ENCODE measurements at places on chromosomes 2 and 18. TPM values are rescaled to one million over a fixed set of nuclear protein-coding genes. Genes with fewer than 3 reads are reported as not detected.

DNA sequence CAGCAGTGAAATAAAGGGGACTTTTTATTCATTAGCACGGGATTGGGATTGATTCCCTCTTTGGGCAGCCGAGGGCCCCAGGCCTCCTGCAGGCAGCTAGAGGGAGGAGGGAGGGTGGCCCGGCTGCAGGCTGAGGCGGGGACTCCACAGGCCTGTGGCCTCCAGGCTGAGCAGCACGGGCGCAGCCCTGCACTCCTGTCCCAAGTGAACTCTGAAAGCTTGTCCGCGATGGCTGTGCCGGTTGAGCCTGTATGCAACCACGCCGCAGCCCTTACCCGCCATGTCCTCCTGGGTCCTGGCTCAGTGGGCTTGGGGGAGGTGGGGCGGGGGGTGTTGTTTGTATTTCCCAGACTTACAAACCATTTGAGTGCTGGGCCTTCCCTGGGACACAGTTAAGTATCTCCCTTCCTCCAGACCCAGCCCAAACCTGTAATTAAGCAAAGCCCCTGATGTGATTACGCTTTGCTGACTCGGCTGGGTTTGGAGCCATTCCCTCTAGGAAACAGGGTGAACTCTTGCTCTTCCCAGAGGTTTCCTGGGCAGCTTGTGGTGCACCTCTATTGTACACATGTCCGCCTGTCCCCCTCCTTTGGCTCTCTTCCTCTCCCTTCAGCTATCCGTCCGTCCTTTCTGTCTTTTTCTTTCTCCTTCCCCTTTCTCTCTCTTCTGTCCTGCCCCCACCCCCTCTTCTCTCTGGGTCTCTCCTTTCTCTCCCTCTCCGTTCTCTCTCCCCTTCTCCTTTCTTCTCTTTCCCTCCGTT, 5.3 kb downstream of the GLI2 start:
- no peaks in the 10 kb centered on the region for H3K27me3 ChIP-seq
- H3K4me1 ChIP-seq, result peaks cover 75% of the 10 kb centered on the region
- peak overlapping the region; percentile 83 for H3K27ac ChIP-seq
- DNase-seq, result no peak

DNA sequence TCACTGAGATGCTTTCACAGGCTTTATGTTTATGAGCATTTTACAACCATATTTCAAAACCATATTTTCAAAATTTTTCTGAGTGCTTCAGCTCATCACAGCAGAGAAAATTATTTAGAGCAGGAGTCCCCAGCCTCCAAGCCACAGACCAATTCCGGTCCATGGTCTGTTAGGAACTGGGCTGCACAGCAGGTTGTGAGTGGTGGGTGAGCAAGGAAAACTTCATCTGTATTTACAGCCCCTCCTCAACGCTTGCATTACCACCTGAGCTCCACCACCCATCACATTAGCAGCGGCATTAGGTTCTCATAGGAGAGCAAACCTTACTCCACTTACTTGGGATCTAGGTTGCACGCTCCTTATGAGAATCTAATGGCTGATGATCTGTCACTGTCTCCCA, 165.6 kb downstream of the SEPTIN10 start:
- peaks cover 35% of the 10 kb centered on the region for H3K4me1 ChIP-seq
- H3K27ac ChIP-seq, result peak overlapping the region; percentile 92

DNA sequence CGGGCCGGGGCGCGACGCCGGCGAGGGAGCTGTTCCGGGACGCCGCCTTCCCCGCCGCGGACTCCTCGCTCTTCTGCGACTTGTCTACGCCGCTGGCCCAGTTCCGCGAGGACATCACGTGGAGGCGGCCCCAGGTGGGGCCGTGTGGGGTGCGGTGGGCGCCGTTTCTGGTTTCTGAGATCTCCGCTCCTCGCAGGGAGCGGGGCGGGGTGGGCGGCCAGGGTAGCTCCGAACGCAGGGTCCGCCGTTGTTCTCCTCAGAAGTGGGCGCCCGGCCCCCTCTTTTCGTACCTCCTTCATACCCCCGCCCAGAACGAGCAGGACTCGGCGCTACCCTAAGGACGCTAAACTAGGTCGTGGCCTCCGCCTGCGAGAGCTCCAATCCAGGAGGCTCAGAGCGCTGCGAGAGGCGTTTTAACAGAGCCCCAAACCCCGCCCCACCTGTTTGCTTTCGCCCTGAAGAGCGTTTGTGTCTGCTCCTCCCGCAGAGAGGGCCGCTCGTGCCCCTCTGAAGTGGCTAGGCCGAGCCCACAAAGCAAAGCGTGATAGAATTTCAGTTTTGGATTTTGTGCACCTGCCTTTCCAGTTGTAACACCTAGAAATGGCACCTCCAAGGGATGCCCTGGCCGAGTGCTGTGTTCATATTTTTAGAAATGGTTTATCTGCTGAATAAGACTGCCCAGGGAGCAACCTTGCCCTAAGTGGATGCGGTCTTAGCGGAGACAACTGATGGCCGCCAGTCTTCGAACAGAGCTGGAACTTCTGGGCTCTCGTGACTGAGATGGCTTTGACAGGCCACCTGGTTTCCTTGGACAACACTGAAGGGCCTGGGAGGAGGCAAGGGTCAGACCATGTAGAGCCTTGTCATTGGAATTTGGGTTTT, 626 bp downstream of the CAPN10 start:
- peaks cover 54% of the 10 kb centered on the region for H3K4me1 ChIP-seq
- peaks cover 6% of the 10 kb centered on the region for H3K27me3 ChIP-seq
- DNase-seq, result peak; percentile 5

ALPP gene
- total RNA-seq, result not detected

DNA sequence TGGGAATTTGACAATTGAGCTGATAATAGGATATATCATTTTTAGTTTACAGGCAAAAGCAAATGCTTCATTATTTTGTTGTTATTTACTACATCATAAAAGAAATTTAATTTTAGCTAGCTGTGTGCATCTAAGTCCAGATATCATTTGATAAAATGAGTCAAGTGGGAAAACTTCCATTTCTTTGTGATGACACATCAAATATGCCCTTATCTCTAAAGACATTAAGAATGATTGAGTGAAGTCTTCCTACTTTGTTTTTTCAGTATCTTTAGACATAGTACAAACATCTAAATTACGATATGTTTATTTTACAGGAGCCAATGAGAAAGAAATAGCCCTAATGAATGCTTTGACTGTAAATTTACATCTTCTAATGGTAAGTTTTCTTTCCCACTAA, 77.0 kb downstream of the KYNU start:
- H3K27me3 ChIP-seq, result no peaks in the 10 kb centered on the region
- no peak for DNase-seq
- H3K36me3 ChIP-seq, result no peaks in the 10 kb centered on the region

- H3K4me1 ChIP-seq, result no peaks in the 10 kb centered on the region
- H3K27me3 ChIP-seq, result no peaks in the 10 kb centered on the region
- no peak overlapping the region for H3K27ac ChIP-seq
- H3K36me3 ChIP-seq, result no peaks in the 10 kb centered on the region
Observed at GRCh38 chr2:212282671-212283261, 255.8 kb downstream of the ERBB4 start.

DNA sequence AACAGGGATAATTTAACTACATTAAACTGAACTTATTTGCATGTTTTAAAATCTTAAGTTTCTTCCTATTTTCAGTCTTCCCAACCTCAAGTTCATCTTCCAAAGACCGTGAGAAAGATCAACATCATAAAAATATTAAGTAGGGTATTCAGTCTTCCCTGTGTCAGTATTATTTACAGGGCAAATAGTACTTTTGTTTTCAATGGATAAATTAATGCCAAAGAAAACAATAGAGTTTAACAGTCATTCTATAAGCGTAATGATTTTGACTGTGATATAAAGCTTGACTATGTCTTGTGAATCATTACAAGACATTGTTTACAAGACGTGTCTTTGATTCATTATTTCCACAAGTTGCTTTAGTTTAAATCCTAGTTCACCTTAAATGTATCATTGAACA, 48.0 kb upstream of the NRXN1 start:
- H3K36me3 ChIP-seq, result no peaks in the 10 kb centered on the region
- H3K4me3 ChIP-seq, result no peak overlapping the region
- no peak for DNase-seq
- H3K27me3 ChIP-seq, result no peaks in the 10 kb centered on the region

DNA sequence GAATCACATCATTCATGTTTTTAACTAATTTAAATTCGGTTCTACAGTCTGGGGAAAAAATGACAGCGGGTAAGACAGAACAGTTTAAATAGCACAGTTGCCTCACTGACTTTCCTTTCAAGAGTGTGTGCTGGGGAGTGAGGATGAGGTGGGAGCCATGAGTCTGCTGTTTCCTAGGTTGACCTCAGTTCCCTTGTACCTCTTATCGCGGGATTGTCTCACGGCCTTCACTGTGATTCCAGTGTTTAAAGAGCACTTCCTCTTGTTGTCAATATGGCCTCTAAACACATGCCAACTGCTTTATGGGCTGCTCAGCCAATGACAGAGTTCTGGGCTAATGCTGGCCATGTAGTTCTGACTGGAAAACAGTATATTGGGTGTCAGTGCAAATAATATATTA, 41.6 kb upstream of the ALMS1 start:
- peaks cover 16% of the 10 kb centered on the region for H3K27me3 ChIP-seq
- no peak overlapping the region for H3K4me3 ChIP-seq
- H3K36me3 ChIP-seq, result no peaks in the 10 kb centered on the region
- H3K27ac ChIP-seq, result no peak overlapping the region

EFR3B gene
- 0.38 TPM for total RNA-seq

DNA sequence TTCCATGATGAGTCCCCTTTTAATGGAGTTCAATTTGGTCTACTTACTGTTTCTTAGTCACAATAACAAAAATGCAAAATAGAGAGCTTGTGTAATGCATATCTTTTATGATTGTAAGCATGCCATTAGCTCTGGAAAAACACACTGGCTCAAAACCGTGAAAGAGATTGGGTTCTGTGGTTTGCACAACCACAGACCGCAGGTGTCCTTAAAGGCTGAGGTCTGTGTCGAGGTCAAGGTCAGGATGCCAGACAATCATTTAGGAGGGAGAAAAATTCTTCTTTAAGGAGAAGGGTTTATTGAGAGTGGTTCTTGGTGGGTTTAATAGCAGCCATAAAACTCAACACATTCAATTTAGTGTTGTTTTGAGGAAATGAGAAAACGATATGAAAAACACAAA, 487.2 kb downstream of the GALR1 start:
- DNase-seq, result no peak
- H3K27me3 ChIP-seq, result no peaks in the 10 kb centered on the region
- no peak overlapping the region for H3K4me3 ChIP-seq

- H3K27me3 ChIP-seq, result no peaks in the 10 kb centered on the region
- no peak overlapping the region for H3K27ac ChIP-seq
- no peak overlapping the region for H3K4me3 ChIP-seq
Observed at GRCh38 chr18:78180741-78181140, 798.9 kb upstream of the SALL3 start.

GRCh38 chr2:156191527-156191926, 141.0 kb downstream of the NR4A2 start:
- H3K4me3 ChIP-seq, result no peak overlapping the region
- H3K27ac ChIP-seq, result no peak overlapping the region
- H3K36me3 ChIP-seq, result no peaks in the 10 kb centered on the region

DNA sequence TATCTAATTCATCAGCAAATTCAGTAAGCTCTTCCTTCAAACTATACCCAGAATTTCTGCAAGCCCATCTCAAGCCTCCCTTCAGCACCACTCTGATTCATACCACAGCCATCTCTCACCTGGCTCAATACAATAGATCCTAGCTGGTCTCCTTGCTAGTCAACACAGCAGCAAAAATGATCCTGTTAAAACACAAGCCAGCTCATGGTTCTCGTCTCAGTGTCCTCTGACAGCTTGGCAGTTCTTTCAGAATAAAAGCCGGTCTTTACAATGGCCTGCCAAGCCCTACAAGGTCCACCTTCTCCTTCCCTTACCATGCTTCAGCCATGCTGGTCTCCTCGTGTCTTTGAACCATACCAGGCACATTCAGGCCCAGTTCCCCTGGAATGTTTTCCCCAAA, 296.9 kb upstream of the RND3 start:
- no peaks in the 10 kb centered on the region for H3K27me3 ChIP-seq
- peaks cover 17% of the 10 kb centered on the region for H3K4me1 ChIP-seq
- no peak overlapping the region for H3K27ac ChIP-seq

DNA sequence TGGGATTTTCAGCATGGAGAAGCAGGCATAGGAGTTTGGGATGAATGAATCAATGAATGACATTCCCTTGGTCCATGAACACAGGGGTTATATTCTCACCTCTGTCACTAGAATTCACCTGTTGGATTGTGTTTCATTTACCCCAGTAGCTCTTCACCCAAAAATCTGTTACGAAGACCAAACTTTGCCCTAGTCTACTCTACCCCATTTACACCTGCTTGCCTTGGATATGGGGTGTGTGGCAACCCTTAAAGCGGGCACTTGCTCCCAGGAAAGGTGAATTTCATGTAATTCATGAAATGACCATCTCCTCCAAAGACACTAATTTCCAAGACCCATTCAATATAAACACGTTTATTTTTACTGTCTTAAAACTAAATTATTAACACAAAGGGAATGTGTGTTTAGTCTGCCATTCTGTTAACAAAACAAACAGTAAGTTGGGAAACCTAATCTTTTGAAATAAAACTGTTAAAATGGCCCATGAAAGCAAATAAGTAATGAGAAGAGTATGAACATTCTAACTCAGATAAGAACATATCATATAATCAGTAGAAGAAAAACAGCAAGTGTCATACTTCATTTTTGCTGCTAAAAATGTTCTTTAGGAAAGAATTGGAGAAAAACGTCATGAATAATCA, 268.0 kb downstream of the NAPG start:
- DNase-seq, result no peak
- no peaks in the 10 kb centered on the region for H3K36me3 ChIP-seq
- H3K4me3 ChIP-seq, result no peak overlapping the region
- no peaks in the 10 kb centered on the region for H3K4me1 ChIP-seq
- no peak overlapping the region for H3K27ac ChIP-seq

- H3K27me3 ChIP-seq, result no peaks in the 10 kb centered on the region
- H3K36me3 ChIP-seq, result no peaks in the 10 kb centered on the region
- DNase-seq, result no peak
- H3K27ac ChIP-seq, result no peak overlapping the region
- H3K4me3 ChIP-seq, result no peak overlapping the region
Observed at GRCh38 chr2:85470850-85471800, 52.6 kb downstream of the SH2D6 start.

RBBP8 gene
- 16.8 TPM for total RNA-seq

- peaks cover 6% of the 10 kb centered on the region for H3K36me3 ChIP-seq
- H3K4me3 ChIP-seq, result peak overlapping the region; percentile 96
- peak overlapping the region; percentile 82 for H3K27ac ChIP-seq
- DNase-seq, result peak; percentile 0
Observed at GRCh38 chr2:46615986-46616485, 136.7 kb downstream of the TMEM247 start.
